ENCODE measurements at places on chromosomes 12 and 14.

GRCh38 chr14:100761481-100761880, 34.8 kb downstream of the DLK1 start:
- DNase-seq = peak; percentile 89

GRCh38 chr14:75559451-75560222, 18.8 kb upstream of the FLVCR2 start:
- peak; percentile 55 for DNase-seq

DNA sequence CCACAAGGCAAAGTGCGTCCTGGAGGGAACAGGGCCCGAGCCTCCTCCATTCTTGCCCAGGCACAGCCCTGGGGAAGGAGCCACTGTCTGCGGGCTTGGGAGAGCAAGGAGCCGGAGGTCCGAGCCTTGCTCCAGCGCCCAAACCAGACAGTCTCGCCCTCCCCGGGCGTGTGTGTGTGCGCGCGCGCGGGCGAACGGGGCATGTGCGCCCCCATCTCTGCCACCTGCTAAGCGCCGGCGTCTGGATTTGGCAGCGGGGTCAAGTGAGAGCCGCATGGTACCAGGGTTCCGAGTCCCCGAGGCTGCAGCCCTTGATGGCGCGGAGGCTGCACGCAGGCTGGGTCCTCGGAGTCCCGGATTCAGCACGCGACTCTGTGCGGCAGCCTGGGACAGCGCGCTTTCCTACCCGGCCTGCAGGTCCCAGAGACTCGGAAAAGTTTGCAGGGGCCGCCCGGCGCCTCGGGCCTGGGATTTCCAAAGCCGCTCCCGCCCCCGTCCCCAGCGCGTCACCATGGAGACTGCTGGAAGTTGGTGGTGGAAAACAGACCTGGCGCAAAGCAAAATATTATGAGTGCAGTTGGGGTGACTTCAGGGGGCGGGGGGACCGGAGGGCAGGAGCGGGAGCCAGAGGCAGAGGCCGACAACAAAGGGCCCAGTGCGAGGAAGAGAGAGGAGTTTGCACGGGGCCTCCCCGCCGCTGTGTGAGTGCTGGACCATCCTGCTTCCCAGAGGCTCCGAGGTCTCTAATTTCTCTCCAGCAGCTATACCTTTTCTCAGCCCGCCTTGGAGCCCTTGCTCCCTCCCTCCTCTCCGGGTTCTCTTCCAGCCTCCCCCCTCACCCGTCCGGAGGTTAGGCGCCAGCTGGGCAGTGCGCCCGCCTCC, 4.2 kb downstream of the RFX4 start:
- no peak for DNase-seq

- peak; percentile 37 for DNase-seq
These were observed 31.9 kb downstream of the NUAK1 start for GRCh38 chr12:106106892-106107291.

DNA sequence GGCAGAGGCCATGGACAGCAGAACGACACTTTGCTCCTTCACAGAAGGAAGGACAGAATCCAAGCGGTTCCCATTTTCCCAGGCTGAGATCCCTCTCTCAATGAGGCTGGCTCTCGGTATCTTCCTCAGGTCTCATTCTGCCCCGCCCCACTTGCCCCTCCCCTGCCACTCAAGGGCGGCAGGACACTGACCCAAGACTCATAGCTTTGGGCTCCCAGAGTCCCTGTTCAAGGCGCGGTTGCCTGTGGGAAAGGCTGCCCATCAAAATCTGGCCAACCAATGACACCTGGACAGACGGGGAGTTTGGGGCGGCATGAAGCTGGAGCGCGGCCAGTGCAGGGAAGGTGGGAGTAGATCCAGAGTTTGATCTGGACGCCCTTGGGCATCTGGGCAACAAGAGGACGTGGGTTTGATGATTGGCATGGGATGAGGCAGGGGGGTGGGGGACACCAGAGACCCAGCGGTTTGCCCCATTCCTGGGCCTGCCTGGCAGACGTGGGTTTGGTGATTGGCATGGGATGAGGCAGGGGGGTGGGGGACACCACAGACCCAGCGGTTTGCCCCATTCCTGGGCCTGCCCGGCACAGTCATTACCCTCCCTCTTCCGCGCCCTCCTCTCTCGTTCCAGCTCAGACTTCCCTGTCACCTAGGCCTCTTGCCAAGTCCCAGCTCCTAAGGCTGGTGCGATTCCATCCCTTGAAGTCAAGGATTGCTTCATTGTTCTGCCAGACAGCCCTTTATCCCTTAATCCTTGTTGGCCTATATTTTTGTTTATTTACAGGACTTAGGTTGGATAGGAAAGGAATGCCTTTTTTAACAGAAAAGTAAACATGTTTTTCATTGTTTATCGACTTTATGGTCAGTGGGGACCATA, 92.1 kb downstream of the NINJ2 start:
- peak; percentile 67 for DNase-seq

GRCh38 chr12:52580496-52580895, 6.9 kb upstream of the KRT74 start:
- DNase-seq = no peak

GRCh38 chr12:91846466-91847055, 299.1 kb downstream of the BTG1 start:
- DNase-seq = no peak

GRCh38 chr14:70281939-70282338, 77.5 kb downstream of the COX16 start:
- DNase-seq = no peak

DNA sequence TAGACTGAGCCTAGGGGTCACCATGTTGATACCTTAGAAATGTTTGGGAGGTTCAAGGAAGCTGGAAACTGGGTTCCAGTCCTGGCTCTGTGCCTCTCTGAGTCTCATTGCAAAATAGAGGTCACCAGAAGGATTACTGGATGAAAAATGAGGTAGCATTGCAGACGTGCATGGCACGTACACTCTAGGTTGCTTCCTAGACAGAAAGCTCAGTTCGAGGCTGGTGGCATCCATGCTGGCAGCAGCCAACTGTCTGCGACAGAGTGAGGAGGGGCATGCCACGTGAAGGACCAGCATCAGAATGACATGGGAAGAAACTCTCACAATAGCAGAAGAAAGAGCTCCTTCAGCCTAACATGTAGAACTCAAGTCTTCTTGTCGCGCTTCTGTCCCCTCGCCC, 4.6 kb upstream of the CYP46A1 start:
- no peak for DNase-seq

- DNase-seq = peak; percentile 2
These were observed 196.9 kb downstream of the ALG10 start for GRCh38 chr12:34219046-34219770.

- no peak for DNase-seq
These were observed 67.1 kb downstream of the RERG start for GRCh38 chr12:15154103-15154502.

GRCh38 chr14:23610090-23610814, 25.9 kb upstream of the DHRS2 start:
- DNase-seq = no peak

GRCh38 chr14:98906123-98906995, 365.6 kb downstream of the BCL11B start:
- peak; percentile 60 for DNase-seq

GRCh38 chr12:3218228-3219171, 141.3 kb downstream of the TSPAN9 start:
- DNase-seq = peak; percentile 73

- no peak for DNase-seq
These were observed 962.9 kb downstream of the VRK1 start for GRCh38 chr14:97760050-97760449.

DNA sequence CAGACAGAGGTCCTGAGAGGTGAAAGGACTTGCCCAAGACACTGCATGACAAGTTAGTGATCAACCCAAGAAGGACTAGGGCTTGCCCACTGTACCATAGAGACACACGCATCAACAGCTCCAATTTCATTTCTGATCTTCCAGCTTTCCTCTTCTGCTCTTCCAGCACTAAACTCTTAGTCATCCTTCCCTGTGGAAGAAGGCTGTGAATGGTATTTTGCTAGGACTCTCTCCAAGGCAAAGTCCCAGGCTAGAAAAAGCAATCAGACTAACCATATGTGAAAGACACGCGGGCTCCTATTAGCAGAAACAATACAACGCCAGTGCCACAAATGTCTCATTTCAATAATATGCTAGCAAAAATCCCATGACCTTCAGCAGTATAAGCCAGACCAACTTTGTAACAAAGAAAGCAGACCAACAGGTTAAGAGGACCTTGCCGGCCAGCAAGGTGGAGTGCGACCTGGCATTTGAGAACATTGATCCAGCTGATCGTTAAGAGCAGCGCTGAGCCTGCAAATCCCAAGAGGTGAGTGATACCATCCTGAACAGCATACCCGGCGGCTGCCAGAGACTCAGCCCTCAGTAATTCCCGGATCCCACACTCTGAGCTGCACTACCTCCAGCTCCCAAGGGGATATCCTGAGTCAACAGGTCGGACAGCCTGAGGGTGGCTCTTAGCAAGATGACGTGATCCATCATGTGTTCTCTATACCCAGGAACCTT, 132.5 kb downstream of the FOXN3 start:
- peak; percentile 75 for DNase-seq

DNA sequence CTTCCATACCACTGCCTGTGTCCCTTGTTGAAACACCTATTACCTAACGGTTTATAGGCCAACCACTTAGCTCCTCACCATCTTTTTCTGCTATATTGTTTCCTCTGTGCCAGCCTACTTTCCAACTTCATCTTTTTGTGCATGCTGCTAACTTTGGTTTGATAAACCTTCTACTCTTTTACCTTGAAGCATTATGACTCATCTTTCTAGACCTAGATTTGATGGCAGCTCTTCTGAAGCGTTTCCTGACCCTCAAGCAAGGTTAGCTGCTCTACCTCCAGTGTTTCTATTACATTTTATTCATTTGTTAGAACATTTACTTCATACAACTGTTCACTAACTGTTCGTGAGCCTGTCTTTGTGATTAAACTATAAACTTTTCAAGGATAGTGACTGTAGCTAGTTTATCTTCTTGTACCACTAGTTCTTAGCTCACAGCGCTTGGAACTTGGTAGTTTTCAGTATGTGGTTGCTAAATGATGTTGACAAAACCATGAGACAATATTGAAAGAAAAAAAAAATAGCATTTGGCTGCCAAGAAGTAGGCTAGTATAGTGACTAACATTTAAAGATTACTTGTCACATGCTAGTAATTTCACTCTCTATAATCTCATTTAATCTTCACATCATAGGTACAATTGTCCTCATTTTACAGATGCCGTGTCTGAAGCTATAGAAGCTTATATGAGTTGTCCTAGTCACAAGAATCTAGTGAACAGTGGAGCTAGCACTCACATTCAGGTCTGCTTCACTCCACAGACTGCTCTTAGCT, 79.5 kb downstream of the APAF1 start:
- DNase-seq = no peak

DNA sequence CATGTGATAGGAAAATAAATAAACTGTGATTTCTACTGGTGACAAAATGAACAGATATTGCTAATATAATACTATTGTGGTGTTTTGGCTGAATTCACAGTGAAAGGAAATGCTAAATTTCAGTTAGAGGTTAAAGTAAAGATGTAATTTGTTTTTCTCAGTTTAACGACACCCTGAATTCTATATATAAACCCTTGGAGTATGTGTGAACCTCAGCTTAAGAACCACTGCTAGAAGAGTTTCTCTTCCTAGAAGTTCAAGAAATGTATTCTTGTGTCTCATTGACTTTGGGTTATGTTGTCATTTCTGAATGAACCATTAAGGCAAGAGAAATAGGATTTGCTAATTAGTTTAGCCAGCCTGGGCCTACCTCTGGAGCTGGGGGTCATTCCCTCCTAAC, 8.2 kb downstream of the FBXO34 start:
- DNase-seq = no peak

- no peak for DNase-seq
These were observed 60.6 kb downstream of the ARL6IP4 start for GRCh38 chr12:123041042-123041531.

GRCh38 chr12:38282886-38283285, 33.7 kb upstream of the ALG10B start:
- DNase-seq = no peak

DNA sequence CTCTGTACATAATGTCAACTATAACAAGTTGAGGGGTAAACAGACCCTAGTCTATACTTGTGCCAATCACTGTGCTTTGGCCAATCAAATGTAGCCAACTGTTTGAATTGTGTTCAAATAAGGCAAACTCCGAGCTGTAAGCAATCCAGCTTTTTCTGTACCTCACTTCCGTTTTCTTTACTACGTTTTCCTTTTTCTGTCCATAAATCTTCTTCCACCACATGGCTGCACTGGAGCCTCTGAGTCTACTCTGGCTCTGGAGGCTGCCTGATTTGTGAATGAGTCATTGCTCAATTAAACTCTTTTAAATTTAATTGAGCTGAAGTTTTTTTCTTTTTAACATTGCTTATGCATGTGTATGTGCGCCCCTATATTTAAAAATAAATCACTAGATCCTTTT, 29.7 kb downstream of the CLEC1A start:
- DNase-seq = peak; percentile 84

DNA sequence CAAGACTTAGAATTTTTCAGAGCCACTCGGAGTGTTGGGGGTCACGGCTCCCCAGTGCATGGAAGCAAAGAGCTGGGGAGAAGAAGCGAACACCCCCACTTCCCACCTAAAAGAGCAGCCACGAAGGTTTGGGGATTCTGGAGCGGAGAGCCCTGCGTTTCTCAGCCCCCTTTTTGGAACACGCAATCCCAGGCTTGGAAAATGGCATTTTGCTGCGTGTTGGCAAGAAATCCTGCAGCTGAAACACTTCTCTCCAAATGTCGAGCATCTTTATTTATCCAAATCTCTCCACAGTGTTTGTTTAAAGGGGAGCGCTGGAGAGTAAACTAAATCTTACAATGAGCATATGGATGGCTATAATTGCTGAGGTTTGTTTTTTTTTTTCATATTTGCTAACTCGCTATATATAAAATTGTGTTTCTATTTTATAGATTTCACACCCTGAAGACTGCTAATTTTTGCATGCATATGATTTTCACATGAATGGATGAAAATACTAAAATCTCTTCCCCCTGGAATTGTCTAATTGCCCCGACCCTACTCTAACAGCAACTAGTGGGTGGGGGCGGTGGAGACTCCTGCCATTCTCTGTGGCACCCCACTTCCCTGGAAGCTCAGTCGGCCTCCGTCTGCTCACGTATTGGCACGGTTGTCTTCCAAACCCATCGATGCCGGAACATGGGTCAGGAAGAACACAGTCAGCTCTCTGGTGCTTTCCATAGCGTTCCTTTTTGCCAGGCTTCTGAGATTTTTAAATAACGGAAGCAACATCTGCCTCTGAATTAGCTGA, 120.5 kb downstream of the GCH1 start:
- DNase-seq = no peak

DNA sequence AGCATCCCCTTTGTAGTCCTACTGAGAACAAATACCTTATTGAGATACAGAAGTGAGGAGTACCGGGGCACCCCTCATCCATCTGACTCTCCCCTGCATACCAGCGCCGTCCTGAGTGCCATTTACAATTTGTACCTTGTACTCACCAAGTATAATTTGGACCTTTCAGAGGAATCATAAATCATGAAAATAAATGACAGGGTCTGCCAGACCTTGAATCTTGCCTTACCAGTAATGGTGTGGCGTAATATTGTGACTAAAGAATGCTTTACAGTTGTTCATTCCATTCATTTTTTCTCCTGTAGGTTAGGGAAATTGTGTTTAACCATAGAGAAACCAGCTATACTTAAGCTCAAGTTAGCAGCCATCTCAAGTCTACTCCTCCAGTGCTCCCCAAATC, 243.7 kb upstream of the RGS6 start:
- DNase-seq = peak; percentile 74

- DNase-seq = no peak
These were observed 146.6 kb downstream of the DPY19L2 start for GRCh38 chr12:63521706-63522105.

GRCh38 chr14:29788093-29788492, 139.6 kb downstream of the PRKD1 start:
- DNase-seq = no peak

- DNase-seq = no peak
These were observed 4.6 kb upstream of the OTUB2 start for GRCh38 chr14:94021416-94022157.

GRCh38 chr12:53965281-53966084, 7.4 kb upstream of the HOXC11 start:
- no peak for DNase-seq
